ENCODE measurements at places on chromosomes 5 and 9.

DNA sequence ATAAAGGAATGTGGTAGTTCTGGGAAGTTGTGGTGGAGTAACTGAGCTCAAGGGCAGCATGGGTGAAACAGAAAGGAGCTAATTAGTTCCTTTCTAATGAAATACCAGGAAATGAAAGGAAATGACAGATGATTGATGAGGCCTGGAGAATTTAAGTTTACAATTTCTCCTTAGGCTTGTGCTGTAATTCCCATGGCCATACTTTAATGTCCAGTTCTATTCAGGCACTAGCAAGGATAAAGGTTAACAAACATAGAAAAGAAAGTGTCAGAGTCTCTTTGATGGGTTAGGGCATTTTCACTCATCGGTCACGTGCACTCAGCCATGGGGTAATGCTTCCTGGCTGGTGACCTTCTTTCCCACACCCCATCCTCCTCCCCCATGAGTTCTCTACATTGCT, 70.3 kb downstream of the CTSL start:
- DNase-seq = no peak

- no peak for DNase-seq
Observed at GRCh38 chr5:171703146-171703545, 82.5 kb upstream of the SMIM23 start.

DNA sequence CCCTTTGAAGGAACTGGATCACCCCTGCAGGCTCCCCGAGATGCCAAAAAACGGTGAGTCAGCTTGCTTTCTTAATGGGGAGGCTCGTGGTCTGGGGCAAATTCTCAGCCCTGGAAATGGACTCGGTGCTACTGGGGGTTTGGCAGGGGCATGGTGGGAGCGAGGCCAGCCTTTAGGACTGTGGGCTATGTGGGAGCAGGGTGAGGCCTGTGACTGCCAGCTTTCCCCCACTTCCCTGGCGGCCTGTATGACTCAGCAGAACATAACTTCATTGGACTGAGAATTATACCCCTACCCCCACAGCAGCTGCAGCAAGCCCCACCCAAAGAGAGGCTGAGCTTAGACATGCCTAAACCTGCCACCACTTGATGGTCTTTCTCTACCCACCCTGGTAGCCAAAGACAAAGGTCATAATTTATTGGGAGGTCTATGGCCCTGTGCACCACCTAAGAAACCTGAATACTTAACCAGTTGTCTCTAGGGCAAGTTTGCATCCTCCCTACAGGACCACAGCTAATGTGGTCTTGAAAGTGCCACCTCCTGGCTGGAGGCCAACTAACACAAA, 325.3 kb downstream of the TLE1 start:
- no peak for DNase-seq

GRCh38 chr5:129356846-129357245, 103.3 kb upstream of the ADAMTS19 start:
- no peak for DNase-seq

DNA sequence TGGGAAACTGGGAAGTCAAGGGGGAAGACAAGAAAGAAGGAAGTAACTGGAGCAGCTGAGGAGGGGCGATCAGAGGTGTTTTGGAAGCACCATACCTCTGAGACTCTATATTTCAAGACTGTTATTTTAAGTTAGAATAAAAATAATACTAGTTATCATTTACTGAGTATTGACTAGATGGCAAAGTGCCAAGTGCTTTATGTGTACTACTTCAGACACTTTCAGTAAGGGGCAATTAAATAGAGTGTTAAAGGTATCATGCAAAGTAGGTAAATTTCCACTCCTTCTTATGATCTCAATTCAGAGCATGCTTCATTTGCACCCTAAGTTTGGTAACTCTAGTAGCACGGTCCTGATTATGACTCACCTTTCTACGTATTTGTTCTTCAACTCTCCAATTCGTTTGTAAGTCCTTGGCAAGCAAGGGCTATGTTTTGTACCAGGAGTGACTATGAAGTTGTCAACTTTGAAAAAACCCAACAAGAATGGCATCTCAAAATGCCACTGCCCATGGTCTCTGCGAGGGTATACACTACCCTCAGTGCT, 152.4 kb upstream of the RAPGEF1 start:
- DNase-seq = no peak

- DNase-seq = no peak
Observed at GRCh38 chr5:1281038-1281882, 13.6 kb downstream of the TERT start.

DNA sequence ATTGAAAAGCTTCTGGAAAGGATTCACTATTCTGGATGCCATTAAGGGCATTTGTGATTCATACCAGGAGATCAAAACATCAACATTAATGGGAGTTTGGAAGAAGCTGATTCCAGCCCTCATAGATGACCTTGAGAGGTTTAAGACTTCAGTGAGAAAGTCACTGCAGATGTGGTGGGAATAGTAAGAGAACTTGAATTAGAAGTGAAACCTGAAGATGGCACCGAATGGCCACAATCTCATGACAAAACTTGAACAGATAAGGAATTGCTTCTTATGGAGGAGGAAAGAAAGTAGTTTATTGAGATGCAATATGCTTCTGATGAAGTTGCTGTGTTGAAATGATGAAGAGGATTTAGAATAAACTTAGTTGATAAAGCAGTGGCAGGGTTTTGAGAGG, 254.6 kb upstream of the SLC24A2 start:
- DNase-seq = no peak

DNA sequence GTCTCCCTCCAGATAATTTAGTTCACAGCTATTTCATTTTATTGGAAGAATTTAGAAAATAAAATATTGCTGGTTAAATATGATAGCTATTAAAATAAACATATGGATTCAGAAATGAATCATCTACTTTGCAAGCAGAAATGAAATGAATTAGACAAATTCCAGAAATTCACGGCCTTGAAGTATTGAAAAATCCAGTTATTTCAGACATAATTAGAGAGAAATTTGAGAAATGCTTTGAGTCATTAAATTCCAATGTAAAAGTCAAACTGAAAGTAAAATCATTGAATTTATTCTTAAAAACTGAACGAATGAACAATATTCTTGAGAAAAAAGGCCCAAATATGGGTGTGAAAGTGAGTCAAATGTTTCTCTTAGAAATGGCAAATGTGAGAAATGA, 632.6 kb upstream of the EDIL3 start:
- no peak for DNase-seq

DNA sequence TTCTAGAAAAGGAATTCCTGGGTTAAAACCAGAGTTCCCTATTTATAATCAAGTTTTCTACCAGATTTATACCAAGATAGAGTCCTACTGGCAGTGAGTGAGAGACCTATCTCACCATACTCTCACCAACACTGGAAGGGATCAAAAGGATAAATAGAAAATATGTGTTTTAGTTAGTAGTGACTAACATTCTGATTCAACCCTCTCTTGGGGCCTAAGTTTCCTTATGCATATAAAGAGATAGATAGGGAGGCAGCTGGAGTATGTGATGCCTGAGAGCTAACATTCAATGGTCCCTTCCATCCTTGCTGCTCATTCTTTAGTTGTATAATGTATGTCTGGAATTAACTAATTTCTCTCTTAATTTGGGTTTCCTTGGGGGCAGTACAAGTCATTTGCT, 32.0 kb downstream of the CKMT2 start:
- DNase-seq = no peak

- DNase-seq = no peak
Observed at GRCh38 chr5:179330186-179330900, 14.9 kb downstream of the ADAMTS2 start.

- DNase-seq = no peak
Observed at GRCh38 chr9:124068251-124068650, 56.7 kb downstream of the LHX2 start.

DNA sequence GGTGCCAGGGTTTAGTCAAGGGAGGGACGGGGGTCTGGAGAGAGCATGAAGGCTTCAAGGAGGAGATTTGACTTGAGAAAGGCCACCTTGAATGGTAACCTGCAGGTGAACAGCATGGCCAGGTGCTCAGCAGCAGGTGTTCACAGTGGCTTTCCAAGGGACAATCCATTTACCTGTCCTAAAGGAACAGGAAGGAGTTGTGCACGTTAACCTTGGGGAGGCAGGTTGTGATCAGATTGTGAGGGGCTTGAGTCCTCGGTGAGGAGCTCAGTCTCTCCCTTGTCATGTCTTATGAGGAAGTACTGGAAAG, 120.1 kb upstream of the ERCC6L2 start:
- DNase-seq = no peak

- DNase-seq = no peak
Observed at GRCh38 chr5:143819716-143820115, 7.8 kb downstream of the HMHB1 start.

DNA sequence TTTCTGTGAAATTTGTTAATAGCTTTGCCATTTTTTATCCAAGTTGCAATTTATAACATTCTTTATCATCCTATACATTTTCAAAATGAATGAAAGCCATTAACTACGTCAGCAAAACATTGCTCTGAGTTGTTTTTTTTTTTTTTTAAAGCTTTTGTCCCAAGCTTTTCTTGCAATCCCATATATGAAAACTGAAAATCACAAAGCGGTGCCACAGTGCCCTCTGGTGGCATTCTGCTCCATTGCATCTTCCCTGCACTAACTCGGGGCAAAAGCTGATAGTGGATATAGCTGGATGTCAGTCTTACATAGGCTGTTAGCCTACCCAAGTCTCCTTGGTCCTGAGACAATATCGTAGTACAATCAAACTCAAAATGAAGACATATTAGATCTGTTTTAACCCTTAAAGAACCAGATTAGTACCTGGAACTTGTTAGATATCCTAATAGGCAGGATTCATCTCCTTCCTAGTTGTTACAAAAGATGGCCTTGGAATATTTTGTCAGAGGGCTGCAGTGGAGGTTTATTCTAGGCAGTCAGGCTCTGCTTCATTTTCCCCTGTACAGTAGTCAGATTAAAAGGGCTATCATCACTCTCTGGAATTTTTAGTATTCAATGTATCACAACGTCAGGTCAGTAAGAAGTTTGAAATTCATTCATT, 669.9 kb downstream of the PTPRD start:
- DNase-seq = peak; percentile 26

DNA sequence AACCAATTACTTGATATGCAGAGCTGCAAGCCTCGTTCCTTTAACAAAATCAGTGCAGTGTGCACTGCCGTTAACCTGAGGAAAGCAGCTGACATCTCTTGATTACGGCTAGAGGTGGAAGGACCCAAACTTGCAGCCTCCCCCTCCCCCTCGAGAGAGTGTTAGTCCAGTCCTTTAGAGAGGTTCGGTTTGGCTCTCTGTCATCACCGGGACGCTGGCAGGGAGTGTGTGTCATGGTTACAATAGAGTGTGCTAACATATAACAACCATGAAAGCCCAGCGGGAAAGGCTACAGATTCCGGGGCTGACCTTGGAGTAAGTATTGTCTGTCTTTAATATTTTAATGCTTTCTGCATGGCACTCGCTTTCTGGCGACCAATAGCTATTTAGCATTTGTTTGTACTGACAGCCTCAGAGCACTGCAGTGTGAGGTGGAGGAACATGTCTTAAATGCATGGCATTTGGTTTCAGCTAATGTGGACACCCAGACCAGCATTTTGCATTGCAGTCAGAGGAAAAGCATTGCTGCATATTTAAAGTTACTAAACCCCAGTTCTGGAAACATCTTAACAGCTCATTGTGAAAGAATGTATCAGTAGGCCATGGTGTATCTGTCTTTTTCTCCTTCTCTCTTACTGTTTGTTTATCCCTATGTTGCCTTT, 237.5 kb downstream of the CD180 start:
- no peak for DNase-seq

GRCh38 chr5:141743866-141744272, 61.8 kb upstream of the ARAP3 start:
- DNase-seq = no peak

DNA sequence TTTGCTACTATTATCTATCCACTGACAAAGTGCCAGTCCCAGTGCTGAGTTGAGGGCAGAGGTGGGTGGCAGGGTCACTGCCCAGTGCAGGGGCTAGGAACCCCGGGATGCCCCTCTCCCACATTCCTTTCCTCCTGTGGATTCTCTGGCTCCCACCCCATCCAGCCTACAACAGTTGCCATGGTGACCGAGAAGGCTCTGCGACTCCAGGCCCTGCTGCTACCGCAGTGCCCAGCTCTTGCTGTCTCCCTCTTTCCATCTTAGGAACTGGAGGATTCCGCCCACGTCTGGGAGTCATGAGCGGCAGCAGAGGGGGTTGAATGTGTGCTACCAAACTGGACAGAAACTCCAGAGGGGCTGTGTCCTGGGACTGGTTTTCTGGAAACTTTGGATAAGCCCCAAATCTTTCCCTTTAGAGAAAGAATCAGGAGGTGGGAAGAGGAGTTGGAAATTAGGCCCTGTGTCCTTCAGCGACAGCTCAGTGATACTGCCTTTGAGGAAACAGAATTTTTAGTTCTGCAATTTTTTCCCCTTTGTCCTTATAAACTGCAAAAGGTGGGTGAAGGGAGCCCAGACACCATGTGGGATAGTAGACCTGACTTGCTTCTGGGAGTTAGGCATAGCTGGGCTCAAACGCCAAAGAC, 20.7 kb upstream of the C5orf47 start:
- DNase-seq = no peak

GRCh38 chr9:128927731-128928411, 7.1 kb downstream of the PHYHD1 start:
- DNase-seq = peak; percentile 41

- DNase-seq = no peak
Observed at GRCh38 chr5:428754-429452, 14.1 kb upstream of the EXOC3 start.

Data from stimulated activated CD4-positive, alpha-beta T cell treated with anti-CD3 and anti-CD28 coated beads, Interleukin-1b, Interleukin-23, amount 100 ng/mL, for 48 hours (primary cell).